A549 treated with RU486 at 1 μM for 4 hours (cell line): ENCODE measurements at places on chromosomes 6 and 20. TPM values are rescaled to one million over a fixed set of nuclear protein-coding genes. Genes with fewer than 3 reads are reported as not detected.

Gene TREM1
- 0.22 TPM in 1 of 5 replicates, not detected in the others for total RNA-seq

Gene LRRN4
- 0.07 to 0.08 TPM in 2 of 5 replicates, not detected in the others for total RNA-seq

Gene GPLD1
- 1.1 to 1.3 TPM (median 1.1 TPM) in 5 replicates for total RNA-seq

Gene PCNA
- 392 to 442 TPM (median 414 TPM) in 5 replicates for total RNA-seq

Gene C20orf141
- total RNA-seq, result 0.34 to 0.66 TPM (median 0.36 TPM) in 3 of 5 replicates, not detected in the others

Gene STK4
- total RNA-seq, result 10.0 to 14.9 TPM (median 14.1 TPM) in 5 replicates

Gene SLC17A3
- total RNA-seq, result 0.53 to 1.4 TPM (median 0.93 TPM) in 5 replicates

Gene ANKRD60
- not detected in 5 replicates for total RNA-seq

Gene RBM39
- total RNA-seq, result 162 to 210 TPM (median 176 TPM) in 5 replicates

Gene ELOVL2
- 3.7 to 7.6 TPM (median 7.6 TPM) in 5 replicates for total RNA-seq

Gene TP53TG5
- total RNA-seq, result not detected in 5 replicates

Gene ZC3H12D
- 0.06 to 0.09 TPM (median 0.06 TPM) in 4 of 5 replicates, not detected in the other for total RNA-seq

Gene C20orf204
- 0.30 to 0.54 TPM (median 0.35 TPM) in 5 replicates for total RNA-seq

Gene SPEF1
- total RNA-seq, result 1.5 to 2.1 TPM (median 2.0 TPM) in 5 replicates

Gene MTCH1
- total RNA-seq, result 109 to 141 TPM (median 131 TPM) in 5 replicates

Gene MAPK13
- 0.96 to 1.6 TPM (median 1.3 TPM) in 5 replicates for total RNA-seq

Gene TNNC2
- 0.22 to 0.48 TPM (median 0.31 TPM) in 3 of 5 replicates, not detected in the others for total RNA-seq

Gene TNF
- 0.10 to 0.19 TPM in 2 of 5 replicates, not detected in the others for total RNA-seq

Gene ENPP4
- 0.29 to 0.41 TPM (median 0.29 TPM) in 4 of 5 replicates, not detected in the other for total RNA-seq

Gene NAA20
- total RNA-seq, result 140 to 171 TPM (median 146 TPM) in 5 replicates

Gene OPRM1
- not detected in 5 replicates for total RNA-seq

Gene NKX2-4
- total RNA-seq, result 0.06 TPM in 1 of 5 replicates, not detected in the others

Gene C4A
- 0.50 to 1.7 TPM (median 0.99 TPM) in 5 replicates for total RNA-seq

Gene EBF4
- 2.4 to 3.0 TPM (median 2.7 TPM) in 5 replicates for total RNA-seq

Gene XPO5
- total RNA-seq, result 26.4 to 29.7 TPM (median 29.1 TPM) in 5 replicates

Gene CTAGE9
- not detected in 5 replicates for total RNA-seq

Gene CRISP3
- total RNA-seq, result 0.06 TPM in 1 of 5 replicates, not detected in the others

Gene CST5
- not detected in 5 replicates for total RNA-seq
